Naive B cell (primary cell): ENCODE measurements at places on chromosomes 5 and 9. TPM values are rescaled to one million over a fixed set of nuclear protein-coding genes. Genes with fewer than 3 reads are reported as not detected.

- no peaks in the 10 kb centered on the region for H3K27me3 ChIP-seq
- no peak for DNase-seq
- H3K4me3 ChIP-seq = no peak overlapping the region
- peaks cover 6% of the 10 kb centered on the region for H3K36me3 ChIP-seq
- peak overlapping the region; percentile 18 for H3K27ac ChIP-seq
- peaks cover 28% of the 10 kb centered on the region for H3K4me1 ChIP-seq
Observed at GRCh38 chr9:125517577-125517976, 189.4 kb downstream of the MAPKAP1 start.

GRCh38 chr9:118533101-118533500 lies 828.9 kb downstream of the TLR4 start:
- H3K4me3 ChIP-seq = no peak overlapping the region
- H3K4me1 ChIP-seq = no peaks in the 10 kb centered on the region
- H3K36me3 ChIP-seq = no peaks in the 10 kb centered on the region
- H3K27ac ChIP-seq = no peak overlapping the region

DNA sequence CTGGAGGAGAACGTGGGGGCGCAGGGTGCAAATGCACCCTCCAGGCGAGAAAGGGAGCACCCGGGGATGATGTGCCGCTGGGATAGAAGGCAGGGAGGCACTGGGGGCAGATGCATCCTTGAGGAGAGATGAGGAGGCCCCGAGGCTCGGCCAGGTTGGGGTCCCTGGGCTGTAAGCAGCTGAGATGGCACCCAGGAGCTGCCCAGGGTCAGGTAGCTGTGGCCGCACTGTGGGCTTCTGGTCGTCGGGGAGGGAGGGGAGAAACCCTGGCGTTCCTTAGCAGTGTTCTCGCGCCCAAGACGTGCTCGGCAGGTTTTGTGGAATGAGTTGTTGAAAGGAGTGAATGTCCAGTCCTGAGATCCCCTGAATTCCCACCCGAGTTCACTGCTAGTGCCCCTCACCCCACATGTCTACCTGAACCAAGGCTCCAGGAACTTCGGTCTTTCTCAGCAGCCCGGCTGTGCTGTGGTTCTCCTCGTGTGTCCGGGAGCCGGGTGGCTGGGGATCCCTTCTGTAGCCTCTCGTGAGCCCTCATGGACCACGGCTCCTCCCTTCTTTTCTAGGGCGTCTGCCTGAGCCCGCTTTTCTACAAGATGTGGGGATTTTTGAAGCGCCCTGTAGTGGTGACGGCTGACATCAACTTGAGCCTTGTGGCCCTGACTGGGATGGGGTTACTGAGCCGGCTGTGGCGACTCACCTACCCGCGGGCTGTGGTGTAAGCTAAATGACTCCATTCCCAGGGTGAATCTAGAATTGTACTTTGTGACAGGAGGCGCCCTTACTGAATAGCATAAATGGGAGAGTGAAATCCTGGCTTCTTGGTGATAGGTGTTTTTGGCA lies 1.1 kb downstream of the POMT1 start:
- peaks cover 21% of the 10 kb centered on the region for H3K4me1 ChIP-seq
- H3K36me3 ChIP-seq = no peaks in the 10 kb centered on the region
- DNase-seq = no peak
- no peaks in the 10 kb centered on the region for H3K27me3 ChIP-seq

DNA sequence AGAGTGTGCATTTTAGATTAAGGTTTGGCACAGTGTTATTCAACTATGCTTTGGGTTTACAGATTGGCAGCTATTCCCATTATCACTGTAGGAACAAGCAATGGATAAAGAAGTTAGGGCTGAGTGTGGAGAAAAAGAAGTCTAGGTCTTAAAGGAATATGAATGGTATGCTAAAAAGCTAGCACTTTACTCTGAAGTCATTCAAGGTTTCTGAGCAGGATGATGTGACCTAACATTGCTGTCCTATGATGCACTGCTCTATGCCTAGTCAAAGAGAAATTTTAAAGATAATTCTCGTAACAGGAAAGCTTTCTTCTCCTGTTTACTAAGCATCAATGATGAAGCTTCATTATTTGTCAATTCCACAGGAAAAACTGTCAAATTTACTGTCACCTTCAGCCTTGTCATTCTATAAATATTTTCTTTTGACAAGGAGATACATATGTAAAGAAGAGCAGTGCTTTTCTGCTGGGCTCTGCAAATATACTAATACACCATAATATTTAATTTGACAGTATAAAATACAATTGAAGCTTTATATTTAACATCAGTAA lies 476.1 kb upstream of the PTPRD start:
- no peak for DNase-seq
- H3K36me3 ChIP-seq = no peaks in the 10 kb centered on the region
- H3K27ac ChIP-seq = no peak overlapping the region
- H3K27me3 ChIP-seq = no peaks in the 10 kb centered on the region

GRCh38 chr5:76041863-76042262 lies 41.3 kb upstream of the SV2C start:
- no peak overlapping the region for H3K27ac ChIP-seq
- H3K27me3 ChIP-seq = peaks cover 52% of the 10 kb centered on the region
- no peak for DNase-seq
- H3K4me1 ChIP-seq = peaks cover 5% of the 10 kb centered on the region
- no peak overlapping the region for H3K4me3 ChIP-seq

DNA sequence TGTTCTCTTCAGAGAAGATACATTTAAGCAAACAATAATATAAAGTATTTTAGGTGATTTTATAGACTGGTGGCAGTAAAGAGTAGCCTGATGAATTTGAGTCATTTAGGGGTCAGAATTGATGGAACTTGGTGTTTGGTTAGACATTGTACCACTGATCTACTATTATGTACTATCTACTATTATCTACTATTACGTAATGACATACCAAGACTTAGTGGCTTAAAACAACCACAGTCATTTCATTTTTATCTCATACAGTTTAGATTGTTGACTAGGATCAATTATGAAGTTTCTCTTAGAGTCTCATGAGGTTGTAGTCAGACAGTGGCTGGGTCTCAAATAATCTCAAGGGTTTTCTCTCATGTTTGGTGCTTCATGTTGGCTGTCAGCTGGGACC lies 54.0 kb downstream of the PPIP5K2 start:
- peaks cover 11% of the 10 kb centered on the region for H3K36me3 ChIP-seq
- H3K27ac ChIP-seq = no peak overlapping the region
- no peak for DNase-seq
- no peaks in the 10 kb centered on the region for H3K27me3 ChIP-seq
- H3K4me3 ChIP-seq = no peak overlapping the region

DNA sequence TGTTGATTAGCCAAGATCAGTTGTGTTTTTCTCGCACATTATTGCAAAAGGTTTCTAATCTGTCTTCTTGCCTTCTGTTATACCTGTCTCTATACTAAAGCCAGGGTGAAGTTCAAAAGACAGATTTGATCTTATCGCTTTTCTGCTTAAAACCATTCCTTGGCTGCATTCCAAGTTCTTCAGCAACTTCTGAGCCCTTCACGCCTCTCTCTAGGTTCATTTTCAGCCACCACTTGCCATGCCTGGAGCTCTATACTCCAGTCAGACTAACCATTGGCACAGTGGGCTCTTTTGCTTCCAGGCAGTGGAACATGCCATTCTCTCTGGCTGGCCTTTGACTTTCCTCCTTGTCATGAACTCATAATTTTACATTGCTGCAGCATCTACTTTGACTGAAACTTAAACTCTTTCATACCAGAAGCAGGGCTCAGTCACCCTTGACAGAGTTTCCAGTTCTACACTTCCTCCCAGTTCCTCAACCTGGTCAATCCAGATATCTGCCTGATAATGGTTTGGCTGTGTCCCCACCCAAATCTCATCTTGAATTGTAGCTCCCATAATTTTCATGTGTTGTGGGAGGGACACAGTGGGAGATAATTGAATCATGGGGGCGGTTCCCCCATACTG lies 114.4 kb downstream of the SLC12A2 start:
- H3K4me3 ChIP-seq = no peak overlapping the region
- peak overlapping the region; percentile 70 for H3K27ac ChIP-seq
- H3K36me3 ChIP-seq = peaks cover 11% of the 10 kb centered on the region
- H3K27me3 ChIP-seq = no peaks in the 10 kb centered on the region
- DNase-seq = no peak

GRCh38 chr5:102582696-102583095 lies 83.9 kb upstream of the SLCO6A1 start:
- H3K4me3 ChIP-seq = no peak overlapping the region
- no peaks in the 10 kb centered on the region for H3K27me3 ChIP-seq
- no peak overlapping the region for H3K27ac ChIP-seq
- H3K36me3 ChIP-seq = no peaks in the 10 kb centered on the region

DNA sequence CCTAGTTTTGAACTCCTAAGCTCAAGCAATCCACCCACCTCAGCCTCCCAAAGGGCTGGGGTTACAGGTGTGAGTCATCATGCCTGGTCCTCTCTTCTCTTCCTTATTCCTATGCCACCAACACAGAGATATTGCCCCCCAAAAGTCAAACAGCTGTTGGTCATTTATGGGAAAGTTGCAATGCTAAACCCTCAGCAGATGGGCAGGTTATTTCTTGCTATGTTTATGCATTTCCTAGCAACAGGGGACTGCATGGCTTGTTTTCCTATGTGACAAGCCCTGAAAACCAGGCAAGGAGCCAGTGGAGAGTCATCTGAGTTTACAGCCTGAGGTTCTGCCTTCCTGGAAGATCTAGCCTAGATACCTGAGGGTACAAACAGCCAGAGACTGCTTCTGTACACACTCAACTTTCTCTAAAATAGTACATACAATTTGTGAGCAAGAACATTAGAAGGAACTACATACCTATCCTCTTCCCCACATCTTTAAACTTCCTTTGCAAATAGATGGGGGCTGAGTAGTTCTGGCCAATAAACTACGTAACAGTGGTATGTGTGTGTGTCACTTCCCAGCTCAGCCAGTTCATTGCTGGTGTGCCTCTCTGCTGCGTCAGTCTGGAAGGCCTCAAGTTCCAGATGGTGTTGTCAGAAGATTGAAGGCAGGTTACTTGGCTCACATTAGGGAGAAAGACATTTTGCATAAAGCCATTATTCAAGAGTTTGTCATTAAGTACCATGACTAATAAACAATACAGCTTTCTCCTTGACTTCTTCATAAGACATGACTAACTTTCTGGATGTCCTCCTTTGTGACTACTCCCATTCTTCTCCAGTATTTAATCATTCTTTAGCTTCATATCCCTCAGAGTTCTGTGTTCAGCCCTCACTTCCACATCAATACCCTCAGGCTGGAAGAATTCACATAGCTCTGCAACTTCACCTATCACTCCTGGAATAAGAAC lies 65.3 kb downstream of the CSNK1A1 start:
- H3K36me3 ChIP-seq = no peaks in the 10 kb centered on the region
- DNase-seq = no peak
- H3K4me1 ChIP-seq = peaks cover under 1% of the 10 kb centered on the region

GRCh38 chr5:55096861-55097260 lies 5.6 kb upstream of the GZMA start:
- H3K27me3 ChIP-seq = no peaks in the 10 kb centered on the region
- H3K4me1 ChIP-seq = no peaks in the 10 kb centered on the region
- no peaks in the 10 kb centered on the region for H3K36me3 ChIP-seq
- H3K4me3 ChIP-seq = no peak overlapping the region
- no peak for DNase-seq

GRCh38 chr5:148085310-148085709 lies 21.5 kb downstream of the SPINK5 start:
- H3K27ac ChIP-seq = no peak overlapping the region
- DNase-seq = no peak
- no peaks in the 10 kb centered on the region for H3K4me1 ChIP-seq
- no peaks in the 10 kb centered on the region for H3K36me3 ChIP-seq
- H3K27me3 ChIP-seq = no peaks in the 10 kb centered on the region
- no peak overlapping the region for H3K4me3 ChIP-seq

GRCh38 chr5:45437752-45438151 lies 258.4 kb downstream of the HCN1 start:
- H3K27ac ChIP-seq = no peak overlapping the region
- H3K27me3 ChIP-seq = no peaks in the 10 kb centered on the region
- H3K4me3 ChIP-seq = no peak overlapping the region
- no peak for DNase-seq
- no peaks in the 10 kb centered on the region for H3K36me3 ChIP-seq

DNA sequence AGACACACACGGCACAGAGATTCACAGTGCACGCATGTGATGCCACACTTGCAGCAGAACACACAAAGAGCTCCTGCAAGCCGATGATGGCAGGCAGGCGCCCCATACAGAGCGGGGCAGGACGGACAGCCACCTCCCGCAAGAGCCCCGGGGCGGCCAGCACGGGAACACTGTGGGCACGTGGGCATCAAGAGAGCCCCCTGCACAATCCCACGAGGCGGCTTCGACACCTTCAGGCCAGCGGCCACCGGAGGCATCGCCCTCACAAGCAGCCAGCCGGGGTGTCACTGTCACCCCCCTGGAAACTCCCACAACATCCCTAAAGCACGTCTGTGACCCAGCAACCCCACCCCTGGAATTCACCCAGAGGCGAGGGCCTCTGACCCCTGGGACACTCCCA lies 17.9 kb downstream of the TERT start:
- H3K4me1 ChIP-seq = no peaks in the 10 kb centered on the region
- no peak overlapping the region for H3K27ac ChIP-seq
- H3K4me3 ChIP-seq = no peak overlapping the region
- H3K27me3 ChIP-seq = no peaks in the 10 kb centered on the region
- no peaks in the 10 kb centered on the region for H3K36me3 ChIP-seq
- no peak for DNase-seq

DNA sequence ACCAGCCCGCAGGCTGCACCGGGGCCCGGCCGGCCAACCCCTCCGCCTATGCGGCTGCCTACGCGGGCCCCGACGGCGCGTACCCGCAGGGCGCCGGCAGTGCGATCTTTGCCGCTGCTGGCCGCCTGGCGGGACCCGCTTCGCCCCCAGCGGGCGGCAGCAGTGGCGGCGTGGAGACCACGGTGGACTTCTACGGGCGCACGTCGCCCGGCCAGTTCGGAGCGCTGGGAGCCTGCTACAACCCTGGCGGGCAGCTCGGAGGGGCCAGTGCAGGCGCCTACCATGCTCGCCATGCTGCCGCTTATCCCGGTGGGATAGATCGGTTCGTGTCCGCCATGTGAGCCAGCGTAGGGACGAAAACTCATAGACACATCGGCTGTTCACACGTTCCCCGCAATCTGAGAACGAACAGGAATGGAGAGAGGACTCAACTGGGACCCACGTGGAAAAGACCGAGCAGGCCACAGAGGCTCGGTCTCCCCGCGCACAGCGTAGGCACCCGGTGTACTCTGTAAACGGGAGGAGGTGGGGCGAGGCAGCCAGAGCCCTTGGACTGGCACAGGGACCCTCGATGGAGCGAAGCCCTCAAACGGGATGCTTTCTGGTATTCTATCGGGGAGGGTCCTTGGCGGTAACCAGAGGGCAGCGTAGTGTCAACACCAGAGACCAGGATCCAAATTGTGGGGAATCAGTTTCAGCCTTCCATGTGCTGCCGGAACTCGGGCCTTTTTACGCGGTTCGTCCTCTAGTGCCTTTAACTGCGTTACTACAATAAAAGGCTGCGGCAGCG lies 1.9 kb downstream of the FOXE1 start:
- no peaks in the 10 kb centered on the region for H3K36me3 ChIP-seq
- peaks cover 21% of the 10 kb centered on the region for H3K4me1 ChIP-seq
- H3K27ac ChIP-seq = no peak overlapping the region
- DNase-seq = no peak
- H3K27me3 ChIP-seq = peaks cover 66% of the 10 kb centered on the region

- no peak within 1 kb of the TSS for H3K4me3 ChIP-seq
- DNase-seq = no peak
- peaks cover 3% of the 10 kb centered on the region for H3K4me1 ChIP-seq
- peaks cover 58% of the 10 kb centered on the region for H3K27me3 ChIP-seq
- H3K27ac ChIP-seq = no peak within 1 kb of the TSS
Observed at GRCh38 chr9:98708933-98709911, at the start of gene GABBR2. GABBR2 (minus strand) TSS chr9:98708935; CDS start chr9:98708737, 198 bp downstream.

The CARD9 gene
- polyA plus RNA-seq = 0.16 TPM

The BRINP1 gene
- not detected for polyA plus RNA-seq

The SERF1A gene
- 3.1 TPM for polyA plus RNA-seq

The AGXT2 gene
- polyA plus RNA-seq = not detected

The LCN2 gene
- polyA plus RNA-seq = 1.2 TPM
